ENCODE measurements at places on chromosomes 1 and 21. TPM values are rescaled to one million over a fixed set of nuclear protein-coding genes. Genes with fewer than 3 reads are reported as not detected.

Gene ZBTB8B
- total RNA-seq, result not detected

Gene LBR
- total RNA-seq, result 55.6 TPM

Gene LIPI
- not detected for total RNA-seq

Gene TRAF3IP3
- 1.8 TPM for total RNA-seq

Gene PHF13
- total RNA-seq, result 17.2 TPM

Gene OR2T5
- not detected for total RNA-seq

Gene CNR2
- total RNA-seq, result under 0.01 TPM

Gene CA6
- total RNA-seq, result not detected

Gene OR2T2
- total RNA-seq, result not detected

Gene TCP10L
- not detected for total RNA-seq

Gene NBPF20
- total RNA-seq, result 3.9 TPM

Gene ZMYND12
- total RNA-seq, result 7.5 TPM

Gene IFI44L
- total RNA-seq, result 9.6 TPM

Gene RHBDL2
- total RNA-seq, result 1.1 TPM

Gene COL11A1
- total RNA-seq, result 1.9 TPM

Gene ZSWIM5
- total RNA-seq, result 1.1 TPM

Gene LCE6A
- total RNA-seq, result not detected

Gene KLHDC8A
- not detected for total RNA-seq

Gene RHBG
- total RNA-seq, result not detected

Gene CD53
- 63.2 TPM for total RNA-seq

Gene PRKAA2
- 2.4 TPM for total RNA-seq

Gene FCGR1A
- 3.7 TPM for total RNA-seq

Gene CTSS
- total RNA-seq, result 206 TPM

All from subcutaneous adipose tissue (tissue), 4 donors.